AG08396 (cell line): ENCODE measurements at places on chromosomes 5 and 9.
A peak's percentile ranks its signal among the peaks of the same experiment; 100 is the strongest.

DNA sequence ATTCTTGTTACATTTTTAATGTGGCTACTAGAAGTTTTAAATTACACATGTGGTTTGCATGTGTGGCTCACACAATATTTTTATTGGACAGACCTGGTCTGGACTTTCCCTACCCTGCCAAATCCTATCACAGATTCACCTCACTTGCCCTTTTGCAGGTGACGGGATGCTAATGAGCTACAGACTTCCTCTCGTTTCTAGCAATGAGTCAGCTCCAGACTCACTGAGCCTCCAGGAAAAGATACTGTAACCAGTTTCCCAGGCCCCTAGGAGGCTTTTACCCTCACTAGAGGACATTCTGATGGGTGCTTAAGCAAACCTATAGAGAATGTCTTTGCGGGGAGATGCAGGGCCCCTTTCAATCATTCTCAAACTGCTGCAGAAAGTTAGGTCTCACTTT is 135.4 kb downstream of the WDR41 start:
- DNase-seq: no peak

GRCh38 chr9:73077625-73078030 is 74.0 kb upstream of the ANXA1 start:
- DNase-seq: no peak

GRCh38 chr5:43416803-43417394 is 4.7 kb upstream of the CCL28 start:
- DNase-seq: no peak

- no peak for DNase-seq
Observed at GRCh38 chr9:76893395-76893932, 12.4 kb downstream of the PRUNE2 start.

- DNase-seq: no peak
Observed at GRCh38 chr9:91034521-91034920, 232.9 kb downstream of the SYK start.

- peak; percentile 17 for DNase-seq
Observed at GRCh38 chr9:111052791-111053190, 14.5 kb upstream of the LPAR1 start.

DNA sequence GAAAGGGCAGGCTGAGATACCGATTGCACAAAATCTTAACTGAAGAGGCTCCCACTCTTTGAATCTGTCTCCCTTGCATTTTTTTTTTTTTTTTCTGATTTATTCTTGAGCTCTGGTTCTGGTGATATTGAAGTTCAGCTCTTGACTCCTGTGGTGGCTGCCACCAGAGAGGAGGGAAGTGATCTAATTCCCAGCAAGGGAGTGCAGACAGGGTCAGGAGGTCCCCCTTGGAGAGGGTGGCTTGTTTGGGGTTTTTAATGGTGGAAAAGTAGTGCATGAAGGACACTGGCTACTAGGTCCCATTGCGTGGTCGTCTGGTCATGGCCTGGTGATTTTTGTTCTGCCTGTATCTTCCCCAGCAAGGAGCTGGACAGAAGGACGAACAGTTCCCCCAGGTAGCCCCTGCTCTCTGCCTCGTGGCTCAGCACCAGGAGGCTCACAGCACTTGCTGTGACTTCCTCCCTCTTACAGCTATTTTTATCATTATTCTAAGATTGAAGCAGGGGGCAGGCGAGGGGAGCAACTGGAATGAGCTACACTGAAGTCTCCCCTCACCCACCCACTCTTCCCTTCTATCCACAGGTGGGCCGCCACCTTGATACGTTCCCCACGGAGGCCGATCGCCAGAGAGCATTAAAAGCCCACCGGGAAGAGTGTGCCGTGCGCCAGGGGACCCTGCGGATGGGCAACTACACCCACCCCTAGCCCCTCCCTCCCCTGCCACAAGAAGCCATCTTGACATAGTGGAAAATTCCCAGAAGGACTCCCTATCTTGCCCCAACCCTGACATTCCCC is 10.4 kb upstream of the BARHL1 start:
- DNase-seq: no peak

DNA sequence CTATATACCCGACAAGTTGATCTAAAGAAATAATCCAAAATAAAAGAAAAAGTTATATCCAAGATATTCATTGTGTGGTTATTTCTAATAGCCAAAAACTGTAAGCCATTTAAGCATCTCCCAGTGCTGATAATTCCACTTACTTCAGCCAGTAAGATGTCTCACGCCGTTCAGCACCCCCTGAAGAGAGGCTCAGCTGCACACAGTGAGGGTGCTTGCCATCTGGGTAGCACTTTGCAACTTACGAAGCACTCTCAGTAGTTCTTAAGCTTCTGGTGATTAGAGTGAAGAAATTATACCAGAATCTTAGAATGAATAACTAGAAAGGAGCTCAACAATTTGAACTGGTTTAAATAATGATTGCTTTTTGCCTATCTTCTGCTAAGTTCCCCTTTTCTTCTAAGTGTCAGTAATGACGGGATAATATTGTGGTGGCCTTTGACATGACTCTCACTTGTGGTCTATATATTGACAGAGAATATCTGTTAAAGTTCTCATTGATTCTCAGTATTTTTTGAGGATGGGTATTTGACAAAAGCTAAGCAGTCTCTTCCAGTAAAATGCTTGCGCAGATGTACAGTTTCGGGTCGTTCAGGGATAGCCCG is 26.2 kb upstream of the LTC4S start:
- DNase-seq: no peak

DNA sequence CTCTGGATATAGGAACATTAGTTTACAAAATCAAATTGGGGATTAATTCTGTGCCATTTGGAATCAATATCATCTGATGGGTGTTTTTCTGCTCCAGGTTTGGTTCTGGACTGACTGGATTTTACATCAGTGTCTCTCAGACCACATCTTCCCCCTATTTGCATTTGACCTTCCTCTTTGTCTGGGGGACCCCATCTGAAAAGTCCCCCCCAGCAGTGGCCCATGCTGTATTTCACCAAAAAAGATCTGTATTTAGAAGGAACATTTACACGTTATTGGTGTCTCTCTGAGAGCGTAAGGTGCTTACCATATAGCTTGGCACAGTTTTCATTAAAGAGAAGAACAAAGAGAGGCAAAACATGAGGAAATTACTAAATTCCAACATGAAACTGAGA is 215.6 kb upstream of the CLINT1 start:
- DNase-seq: no peak

DNA sequence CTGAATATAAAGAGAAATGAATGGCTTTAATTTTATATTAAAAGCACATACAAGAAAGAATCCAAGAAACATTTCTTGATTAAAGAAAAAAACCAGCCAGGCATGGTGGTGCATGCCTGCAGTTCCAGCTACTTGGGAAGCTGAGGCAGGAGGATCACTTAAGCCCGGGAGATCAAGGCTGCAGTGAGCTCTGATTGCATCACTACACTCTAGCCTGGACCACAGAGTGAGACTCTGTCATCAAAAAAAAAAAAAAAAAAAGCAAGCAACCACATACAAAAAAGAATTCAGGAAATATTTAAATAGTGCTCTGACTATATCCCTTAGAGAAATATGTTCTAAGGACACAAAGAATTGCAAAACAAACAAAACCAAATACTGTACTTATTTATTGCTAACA is 2.5 kb upstream of the PLAC8L1 start:
- no peak for DNase-seq

- no peak for DNase-seq
Observed at GRCh38 chr5:176606032-176606431, 3.9 kb downstream of the GPRIN1 start.

GRCh38 chr5:161077936-161078545 is 226.0 kb upstream of the ATP10B start:
- no peak for DNase-seq

DNA sequence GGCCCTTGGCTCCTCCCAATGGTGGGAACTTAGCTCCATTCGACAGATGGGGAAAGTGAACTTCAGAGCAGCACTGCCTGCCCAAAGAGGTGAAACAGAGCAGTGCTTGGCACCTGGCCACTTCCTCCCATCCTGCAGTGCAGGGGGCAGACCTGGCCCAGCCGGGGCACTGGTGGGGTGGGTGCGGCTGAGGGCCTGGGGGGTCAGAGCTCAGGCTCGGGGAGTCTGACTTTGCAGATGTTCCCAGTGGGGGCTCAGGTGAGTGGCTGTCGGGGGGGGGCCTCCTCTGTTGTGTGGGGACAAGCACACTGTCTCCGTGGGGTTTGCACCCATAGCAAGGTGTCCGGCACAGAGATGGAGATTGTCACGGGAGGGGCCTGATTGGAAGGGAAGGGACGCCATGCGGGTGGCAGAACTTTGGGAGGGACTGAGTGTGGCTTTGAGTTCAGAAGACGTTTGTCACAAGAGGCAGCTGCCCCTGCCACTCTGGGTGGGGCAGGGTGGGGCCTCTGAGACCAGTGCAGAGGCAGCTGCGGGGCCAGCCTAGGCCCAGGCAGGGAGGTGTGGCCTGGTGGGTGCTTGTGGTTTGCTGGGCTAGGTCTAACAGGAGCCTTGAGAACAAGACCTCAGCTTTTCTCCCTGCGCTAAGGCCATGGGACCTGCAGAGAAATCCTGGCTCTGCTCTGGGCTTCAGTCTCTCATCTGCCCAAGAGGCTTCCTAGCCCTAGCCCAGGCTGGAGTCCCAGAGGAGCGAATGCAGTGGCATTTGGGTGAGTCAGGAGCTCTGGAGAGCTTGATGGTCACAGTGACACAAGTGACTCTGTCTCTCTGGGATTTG is 2.5 kb downstream of the MYMK start:
- DNase-seq: no peak

GRCh38 chr5:136809382-136809781 is 444.0 kb upstream of the TRPC7 start:
- no peak for DNase-seq

DNA sequence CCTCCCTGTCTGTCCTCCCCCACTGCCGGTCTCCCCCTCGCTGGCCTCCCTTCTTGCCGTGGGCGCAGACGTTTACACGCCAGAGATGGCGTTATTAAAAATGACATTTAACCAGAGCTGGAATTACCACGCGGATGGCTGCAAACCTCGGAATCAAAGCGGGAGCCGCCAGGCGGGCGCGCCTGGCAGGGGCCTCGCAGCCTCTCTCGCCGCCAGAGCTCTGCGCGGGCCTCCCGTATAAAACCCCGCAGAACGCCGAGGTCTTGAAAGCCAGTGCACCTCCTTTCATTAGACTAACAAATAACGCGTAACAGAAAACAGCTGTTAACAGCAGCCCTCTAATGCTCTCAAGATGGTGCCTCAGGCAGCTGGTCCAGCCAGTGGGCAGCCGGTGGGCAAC is 10.2 kb downstream of the PRRX2 start:
- DNase-seq: no peak

GRCh38 chr5:132753135-132753987 is 6.1 kb downstream of the CCNI2 start:
- DNase-seq: no peak

- peak; percentile 8 for DNase-seq
Observed at GRCh38 chr9:97109194-97109811, 70.4 kb upstream of the CTSV start.

- no peak for DNase-seq
Observed at GRCh38 chr5:126410623-126411022, 12.6 kb upstream of the GRAMD2B start.

GRCh38 chr5:10145923-10146401 is 103.7 kb downstream of the ATPSCKMT start:
- peak; percentile 40 for DNase-seq

DNA sequence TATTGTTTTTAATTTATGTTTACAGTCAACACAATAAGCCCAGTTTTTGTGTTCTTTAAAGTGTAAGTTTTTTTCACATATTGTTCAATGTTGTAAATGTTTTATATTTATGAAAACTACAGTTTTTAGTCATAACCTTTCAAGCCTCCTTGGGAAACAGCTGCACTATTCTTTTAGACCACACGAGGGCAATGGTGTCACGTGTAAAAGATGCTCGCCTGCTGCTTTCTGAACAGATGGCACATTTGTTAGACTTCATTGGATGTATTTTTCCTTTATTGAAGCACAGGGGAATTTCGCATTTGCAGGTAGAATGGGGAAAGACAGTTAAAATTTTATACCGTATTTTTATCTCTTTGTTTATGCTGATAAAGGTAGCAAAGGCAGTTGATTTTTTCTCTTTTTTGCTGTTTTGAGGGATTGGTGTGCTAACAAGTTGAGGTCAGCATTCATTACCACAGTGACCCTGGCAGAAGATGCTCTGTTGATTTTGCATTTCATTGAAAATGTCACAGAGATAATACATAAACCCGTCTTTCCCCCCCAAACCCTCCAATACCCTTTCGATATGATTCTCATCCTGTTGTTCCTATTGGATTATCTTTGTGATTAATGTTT is 59.0 kb downstream of the MAT2B start:
- DNase-seq: peak; percentile 43

DNA sequence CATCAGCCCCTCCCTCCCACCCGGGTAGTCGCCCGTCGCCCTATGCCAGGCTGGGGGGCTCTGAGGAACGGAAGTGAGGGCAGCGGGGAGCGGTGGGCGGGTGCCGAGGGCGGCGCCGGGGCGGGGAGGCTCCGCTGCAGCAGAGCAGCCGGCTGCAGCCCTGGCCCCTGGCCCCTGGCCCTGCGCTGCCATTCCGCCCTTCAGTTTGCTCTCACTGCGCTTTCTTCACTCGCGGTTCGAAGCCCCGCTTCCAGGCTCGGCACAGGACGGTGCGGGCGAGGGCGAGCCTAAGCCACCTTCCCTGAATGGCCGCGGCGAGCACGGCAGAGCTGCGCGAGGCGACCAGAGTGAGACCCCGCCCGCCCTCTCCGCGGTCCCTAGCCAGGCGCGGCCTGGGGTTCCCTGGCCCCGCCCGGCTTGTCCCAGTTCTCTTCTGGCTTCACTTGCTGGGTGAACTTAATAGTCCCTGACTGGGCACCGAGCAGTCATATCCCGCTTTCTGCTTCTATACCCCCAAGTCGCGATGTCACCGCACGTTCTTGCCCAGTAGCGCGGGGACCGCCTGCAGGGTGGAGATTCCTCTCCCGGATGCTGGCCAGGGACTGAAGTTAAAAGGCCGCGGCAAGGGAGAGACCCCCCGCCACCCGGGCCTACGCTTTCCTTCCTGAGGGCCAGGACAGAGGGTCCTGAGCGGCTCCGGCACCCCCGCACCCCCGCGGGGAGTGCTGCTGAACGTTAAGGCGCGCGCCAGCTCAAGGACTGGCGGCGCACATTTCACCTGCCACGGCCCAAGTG is 623 bp upstream of the TRIM36 start:
- no peak for DNase-seq

DNA sequence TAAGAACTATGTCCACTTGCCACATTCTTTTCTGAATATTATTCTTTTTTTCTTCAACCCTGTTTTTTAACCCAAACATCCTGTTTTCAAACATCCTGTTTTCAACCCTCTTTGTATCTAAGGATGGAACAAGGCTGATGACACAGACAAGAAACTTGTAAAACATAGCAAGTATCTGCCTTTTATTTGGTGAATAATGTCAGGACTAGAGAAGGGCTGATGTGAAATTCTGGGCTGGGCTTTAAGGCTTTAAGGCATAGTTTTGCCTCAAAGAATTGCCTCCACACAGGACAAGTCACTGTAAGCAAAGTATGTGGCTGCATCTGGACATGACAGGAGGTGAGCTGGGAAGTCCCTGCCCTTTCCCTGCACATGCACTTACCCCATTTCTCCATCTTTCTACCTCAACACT is 42.5 kb upstream of the RIC1 start:
- DNase-seq: peak; percentile 10

- DNase-seq: peak; percentile 52
Observed at GRCh38 chr5:111735583-111736270, 21.3 kb downstream of the NREP start.
